ENCODE measurements at places on chromosomes 3 and 15.

DNA sequence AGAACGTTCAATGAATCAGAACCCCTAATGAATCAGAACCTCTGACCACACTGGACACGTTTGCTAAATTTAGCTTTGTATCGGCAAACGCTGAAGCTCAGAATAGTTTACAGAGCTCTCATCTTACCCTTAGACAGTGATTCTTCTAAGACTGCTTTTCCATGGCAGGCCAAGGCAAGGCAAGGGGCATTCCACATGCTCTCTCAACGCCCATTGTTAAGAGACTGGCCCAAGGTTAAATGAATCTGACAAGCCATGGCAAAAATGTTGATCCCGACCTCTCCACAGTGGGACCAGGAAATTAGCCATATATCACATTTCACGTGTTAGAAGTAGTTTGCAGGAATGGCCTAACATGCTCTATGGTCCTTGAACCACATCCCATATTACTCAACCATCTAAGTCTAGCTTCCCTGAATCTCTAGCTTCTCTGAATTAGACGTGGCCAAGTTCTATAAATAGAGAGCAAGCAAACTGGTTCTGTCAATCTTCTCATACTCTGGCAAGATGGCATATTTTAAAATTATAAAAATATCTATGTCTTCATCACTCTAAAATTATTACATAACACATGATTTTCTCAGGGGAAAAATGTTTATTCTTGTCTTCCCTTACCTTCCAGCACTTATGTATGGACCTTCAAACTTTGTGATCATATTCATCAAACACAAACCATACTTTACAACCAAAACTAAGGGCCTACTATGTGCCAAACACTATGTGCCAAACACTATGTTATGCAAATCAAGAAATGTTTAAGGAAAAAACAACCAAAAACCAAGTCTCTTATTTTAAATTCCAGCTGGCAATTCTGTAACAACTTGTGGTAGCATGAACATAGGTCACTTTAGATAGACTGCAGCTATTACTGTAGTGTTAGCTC lies 54.3 kb downstream of the AAGAB start:
- no peak for DNase-seq

GRCh38 chr3:126517291-126517951 lies at the start of gene UROC1:
Gene UROC1, minus strand, starts transcription at chr3:126517773. Its CDS starts 54 bp downstream, at chr3:126517719.
- no peak for DNase-seq

GRCh38 chr15:87490666-87491065 lies 765.9 kb downstream of the NTRK3 start:
- no peak for DNase-seq

DNA sequence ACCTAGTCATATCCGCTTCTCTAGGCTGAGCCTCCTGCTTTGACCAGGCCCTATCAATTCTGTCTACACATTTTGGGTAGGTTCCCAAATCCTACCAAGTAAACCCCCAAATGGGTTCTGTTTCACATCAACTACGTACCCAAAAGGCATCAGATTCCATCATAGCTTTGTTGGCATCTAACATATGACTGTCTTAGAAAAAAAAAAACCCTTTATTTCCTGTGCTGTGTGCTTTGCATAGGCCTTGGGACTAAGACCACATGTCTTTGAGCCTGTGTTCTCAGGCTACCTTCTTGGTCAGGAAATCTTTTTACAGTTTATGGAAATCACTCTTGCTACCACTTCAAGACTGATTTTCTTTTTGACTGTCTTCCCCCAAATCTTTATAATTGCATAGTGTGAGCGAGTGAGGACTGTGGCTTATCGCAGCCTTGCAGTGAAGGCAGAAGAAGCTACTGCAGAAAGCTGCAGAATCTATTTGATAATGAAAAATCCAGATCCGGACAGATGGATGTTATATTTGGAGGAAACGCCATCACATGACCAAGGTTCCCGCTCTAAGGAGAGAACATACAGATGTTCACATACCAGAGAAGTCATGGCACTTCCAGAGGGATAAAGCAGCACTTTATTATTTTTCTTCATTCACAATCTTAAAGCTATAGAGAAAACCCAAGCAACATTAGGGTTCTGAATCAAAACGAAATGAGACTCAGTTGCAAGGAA lies 111.2 kb downstream of the EOMES start:
- DNase-seq = no peak

DNA sequence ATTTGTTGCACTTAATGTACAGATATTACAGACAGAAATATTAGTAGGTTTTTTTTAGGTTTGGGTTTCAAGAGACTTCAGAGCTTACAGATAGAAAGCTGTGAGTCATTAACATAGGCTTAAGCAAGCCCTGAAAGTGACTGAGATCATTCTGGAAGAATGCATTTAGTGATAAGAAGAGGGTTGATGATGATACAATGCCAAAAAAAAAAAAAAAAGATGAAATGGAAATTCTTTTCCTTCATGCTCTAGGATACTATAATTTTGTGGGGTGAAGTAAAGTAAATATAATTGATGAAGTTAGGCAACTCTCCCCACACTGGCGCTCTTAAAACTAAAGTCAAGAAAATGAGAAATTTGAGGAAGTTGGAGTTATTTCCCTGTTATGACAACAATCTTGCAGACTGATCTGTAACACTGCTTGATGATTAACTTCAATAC lies 169.4 kb upstream of the ZNF385D start:
- no peak for DNase-seq

DNA sequence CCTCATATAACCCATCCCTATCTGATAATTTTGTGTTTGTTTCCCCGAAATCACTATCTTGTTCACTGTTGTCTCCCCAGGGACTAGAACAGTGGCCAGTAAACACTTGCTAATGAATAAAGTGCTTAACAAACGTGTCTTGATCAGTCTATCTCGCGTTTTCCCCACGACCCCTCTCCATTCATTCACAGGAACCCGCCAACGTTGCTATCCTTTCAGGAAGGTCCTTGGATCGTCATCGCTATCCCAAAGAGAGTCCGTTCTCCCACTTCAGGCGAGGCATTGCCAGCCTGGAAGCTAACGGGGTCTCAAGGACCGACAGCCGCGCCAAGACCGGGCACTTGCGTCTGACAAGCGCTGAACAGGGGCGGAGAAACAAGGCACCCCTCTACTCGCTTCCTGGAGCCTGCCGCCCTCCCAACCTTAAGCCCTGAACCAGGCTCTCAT lies 344 bp downstream of the LINS1 start:
- DNase-seq = no peak

DNA sequence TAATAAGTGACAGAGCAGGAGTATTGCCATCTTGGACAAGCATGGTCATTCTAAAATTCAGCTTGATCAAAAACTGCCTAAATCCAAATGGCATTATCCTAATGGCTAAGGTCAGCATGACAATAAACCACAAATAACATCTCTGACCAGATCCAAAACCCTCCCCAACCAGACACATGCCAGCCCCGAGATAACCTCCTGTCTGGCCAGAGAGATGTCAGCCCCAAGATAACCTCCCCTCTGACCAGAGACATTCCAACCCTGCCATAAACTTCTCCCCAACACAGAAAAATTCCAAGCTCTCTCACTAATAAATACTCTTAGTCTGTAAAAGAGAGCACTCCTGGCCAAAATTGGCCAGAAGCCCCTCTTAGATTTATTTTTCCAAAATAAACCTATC lies 470.5 kb upstream of the UBE2E2 start:
- DNase-seq = no peak

- no peak for DNase-seq
These were observed 3.1 kb upstream of the GATA2 start for GRCh38 chr3:128496019-128496601.

- no peak for DNase-seq
These were observed 60.1 kb upstream of the DAZL start for GRCh38 chr3:16665282-16665741.

DNA sequence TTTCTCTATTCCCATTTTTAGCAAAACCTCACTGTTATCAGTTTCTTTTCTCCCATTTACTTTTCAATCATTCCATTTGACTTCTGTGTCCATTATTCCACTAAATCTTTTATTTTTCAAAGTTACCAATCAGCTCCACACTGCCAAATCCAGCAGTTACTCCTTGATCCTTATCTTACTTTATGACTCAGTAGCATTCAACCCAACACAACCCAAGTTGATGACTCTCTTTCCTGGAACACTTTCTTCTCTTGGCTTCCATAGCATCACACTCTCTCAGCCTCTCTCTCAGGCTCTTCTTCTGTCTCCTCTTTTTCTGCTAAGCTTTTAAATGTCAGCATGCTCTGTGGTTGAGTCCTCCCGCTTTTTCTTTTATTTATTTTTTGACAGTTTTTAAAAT lies 36.3 kb downstream of the RASGRP1 start:
- no peak for DNase-seq

DNA sequence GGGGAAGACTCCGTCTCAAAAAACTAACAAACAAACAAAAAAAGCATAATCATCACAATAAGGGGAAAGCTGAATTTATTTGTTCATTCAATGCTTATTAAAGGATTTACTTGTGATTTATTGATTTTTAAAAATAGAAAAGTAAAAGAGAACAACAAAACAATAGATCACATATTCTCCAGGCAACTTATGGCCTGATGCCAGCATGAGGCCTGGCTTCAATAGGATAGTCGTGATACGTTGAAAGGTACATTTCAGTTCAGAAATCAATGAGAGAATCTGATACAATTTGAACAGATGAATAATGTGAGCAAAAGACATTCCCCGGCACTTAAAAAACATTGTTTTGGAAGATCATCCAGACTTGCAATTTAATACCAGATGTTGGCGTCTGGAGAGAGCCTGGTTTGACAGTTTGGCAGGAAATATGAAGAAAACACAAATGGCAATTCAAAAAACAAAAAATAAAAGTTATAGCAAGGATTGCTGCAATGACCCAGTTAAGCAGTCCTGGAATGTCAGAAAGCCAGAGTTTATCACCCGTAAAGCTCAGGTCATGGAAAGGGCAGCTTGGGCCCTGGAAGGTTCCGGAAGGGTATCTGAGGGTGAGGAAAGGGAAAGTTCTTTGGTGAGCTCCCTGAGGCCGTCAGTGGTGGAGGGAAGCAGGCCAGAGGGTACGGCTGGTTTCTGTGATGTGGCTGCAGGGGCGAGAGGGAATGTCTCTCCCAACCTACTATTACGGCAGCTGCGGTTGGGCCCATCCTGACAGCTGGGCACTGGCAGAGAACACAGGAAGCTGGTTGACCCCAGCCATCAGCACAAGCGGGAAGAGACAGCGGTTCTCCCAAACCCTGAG lies 230.2 kb upstream of the HES1 start:
- DNase-seq = no peak

DNA sequence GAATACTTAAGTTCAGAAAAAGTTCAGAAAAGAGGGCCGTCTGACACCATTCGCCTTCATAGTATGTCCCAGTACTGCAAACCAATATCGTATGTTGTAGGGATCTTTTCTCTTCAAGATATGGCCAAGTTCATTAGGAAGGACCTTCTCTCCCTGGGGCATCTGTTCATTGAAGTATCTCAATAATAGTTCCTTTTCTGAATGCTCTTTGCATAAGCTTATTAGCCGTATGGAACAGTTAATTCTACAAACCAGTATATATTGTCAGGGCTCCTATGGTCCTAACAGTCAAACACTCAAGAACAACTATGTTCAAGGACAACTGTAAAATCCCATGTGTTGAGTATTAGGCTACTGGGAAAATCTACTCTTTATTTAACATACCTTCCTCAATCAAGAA lies 203.1 kb downstream of the KLHL25 start:
- no peak for DNase-seq

DNA sequence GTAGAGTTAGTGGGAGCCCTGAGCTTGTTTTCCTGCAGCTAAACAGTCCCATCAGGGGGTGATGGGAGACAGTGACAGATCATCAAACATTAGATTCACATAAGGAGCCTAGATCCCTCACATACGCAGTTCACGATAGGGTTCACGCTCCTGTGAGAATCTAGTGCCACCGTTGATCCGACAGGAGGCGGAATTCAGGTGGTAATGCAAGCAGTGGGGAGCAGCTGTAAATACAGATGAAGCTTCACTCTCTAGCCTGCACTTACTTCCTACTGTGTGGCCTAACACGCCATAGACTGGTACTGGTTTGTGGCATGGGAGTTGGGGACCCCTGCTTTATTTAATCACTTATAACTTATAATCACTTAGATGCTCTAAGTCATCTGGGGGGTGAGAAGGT lies 179.1 kb downstream of the AKAP13 start:
- no peak for DNase-seq

DNA sequence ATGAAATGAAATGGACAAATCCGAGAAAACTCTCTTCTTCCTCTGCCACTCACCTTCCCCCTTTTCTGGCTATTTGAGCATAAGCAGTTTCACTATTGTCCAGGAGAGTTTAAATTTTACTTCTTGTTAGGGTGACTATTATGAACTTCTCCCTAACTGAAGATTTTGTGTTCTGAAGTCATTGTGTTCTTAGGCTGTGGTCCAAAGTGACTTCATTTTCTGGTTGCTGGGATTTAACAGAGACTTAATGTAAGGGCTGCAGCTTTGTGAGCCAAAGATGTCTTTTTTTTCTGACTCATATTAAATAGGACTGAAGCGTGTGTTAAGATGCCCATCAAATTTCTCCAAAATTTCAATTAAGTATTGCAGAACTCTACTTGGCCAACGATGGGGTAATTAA lies 46.5 kb upstream of the FSTL1 start:
- DNase-seq = no peak

GRCh38 chr15:51907136-51907862 lies 64.3 kb downstream of the LEO1 start:
- DNase-seq = no peak

DNA sequence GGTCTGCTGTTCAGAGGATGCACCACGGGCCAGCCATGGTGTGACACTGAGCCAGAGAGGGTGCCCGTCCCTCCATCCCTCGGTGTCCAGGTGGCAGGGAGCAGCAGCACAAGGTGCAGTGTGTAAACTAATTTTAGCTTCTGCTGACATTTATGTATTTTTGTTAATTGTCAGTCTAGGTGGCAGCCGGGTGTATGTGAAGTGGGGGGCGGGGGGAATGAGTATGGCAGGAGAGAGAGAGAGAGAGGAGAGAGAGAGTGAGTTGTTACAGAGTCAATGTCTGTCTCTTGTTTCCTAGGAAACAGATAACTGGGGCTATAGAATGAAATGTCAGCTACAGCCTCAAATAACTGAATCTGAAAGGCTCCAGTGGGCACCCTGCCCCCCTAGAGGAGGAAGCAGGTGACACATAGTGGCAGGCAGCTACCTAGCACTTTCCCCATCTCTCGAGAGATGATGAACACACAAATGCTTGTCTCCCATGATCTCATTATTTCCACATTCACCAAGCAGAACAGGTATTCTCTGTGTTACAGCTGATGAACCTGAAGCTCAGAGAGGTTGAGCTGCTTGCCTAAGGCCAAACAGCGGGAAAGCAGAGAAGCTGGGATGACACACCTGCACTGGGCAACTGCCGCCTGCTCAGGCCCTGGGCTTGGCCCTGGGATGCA lies 24.7 kb downstream of the RASGRF1 start:
- no peak for DNase-seq

DNA sequence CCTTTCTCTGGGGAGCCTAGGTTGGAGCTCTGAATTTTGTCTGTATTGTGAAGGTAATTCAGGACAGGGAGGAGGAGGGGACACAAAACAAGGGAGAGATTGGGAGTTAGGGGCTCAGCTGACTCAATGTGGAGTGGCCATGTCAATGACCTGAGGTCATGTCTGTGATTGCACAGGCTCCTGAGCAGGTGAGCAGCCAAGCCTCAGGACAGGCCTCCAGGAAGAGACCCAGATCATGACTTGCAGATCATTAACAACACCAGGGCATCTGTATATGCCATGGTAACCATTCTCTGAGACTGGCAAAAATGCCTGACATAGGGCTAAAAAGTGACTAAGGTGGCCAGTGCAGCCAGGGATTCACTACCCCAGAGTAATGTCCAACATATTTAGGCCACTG lies 20.9 kb downstream of the ERICH6 start:
- DNase-seq = no peak

GRCh38 chr15:90790561-90790960 lies 73.4 kb downstream of the BLM start:
- DNase-seq = no peak

GRCh38 chr3:139560411-139560810 lies 20.9 kb upstream of the RBP1 start:
- no peak for DNase-seq

Measured in stimulated activated CD4-positive, alpha-beta T cell treated with anti-CD3 and anti-CD28 coated beads, Interleukin-12 subunit alpha, Interleukin-12 subunit beta, amount 100 ng/mL, for 4 hours (primary cell).